ENCODE measurements at places on chromosomes 1 and 21. TPM values are rescaled to one million over a fixed set of nuclear protein-coding genes. Genes with fewer than 3 reads are reported as not detected.

- no peak for DNase-seq
These were observed 10.4 kb downstream of the IFI44L start for GRCh38 chr1:78630600-78630999.

- no peak for DNase-seq
These were observed 20.5 kb upstream of the ST3GAL3 start for GRCh38 chr1:43686801-43687200.

GRCh38 chr21:27043377-27043776 lies 76.5 kb upstream of the ADAMTS5 start:
- DNase-seq: no peak

DNA sequence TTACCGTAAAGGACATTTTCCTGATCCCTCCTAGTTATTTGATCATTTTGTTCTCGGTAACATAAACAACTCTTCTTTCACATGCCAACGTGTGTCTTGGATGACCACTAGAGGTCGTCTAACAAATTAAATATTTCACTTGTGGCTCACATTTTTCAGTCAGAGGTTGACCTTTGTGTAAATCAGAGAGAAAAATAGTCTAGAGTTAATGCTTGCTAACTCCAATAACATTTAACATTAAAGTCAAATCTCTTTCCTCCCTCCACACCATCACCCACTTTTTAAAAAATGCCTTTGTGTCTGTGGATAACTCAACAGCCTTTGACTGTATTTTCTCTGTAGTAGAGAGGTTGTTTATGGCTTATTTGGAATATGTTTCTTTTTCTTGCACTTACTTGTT lies 220.5 kb upstream of the B3GALT2 start:
- DNase-seq: no peak

Gene OLFML2B
- not detected for total RNA-seq

- DNase-seq: no peak
These were observed 90.3 kb downstream of the NID1 start for GRCh38 chr1:235974616-235975015.

Gene TAS1R1
- not detected for total RNA-seq

Gene LCE2B
- total RNA-seq: not detected

Gene NHLH1
- 1.2 TPM for total RNA-seq

- no peak for DNase-seq
These were observed 22.9 kb downstream of the TSHB start for GRCh38 chr1:115052454-115053083.

Gene MAP10
- total RNA-seq: 1.9 TPM

Gene CLCA1
- not detected for total RNA-seq

- DNase-seq: no peak
These were observed 84.9 kb downstream of the KIF14 start for GRCh38 chr1:200535605-200536004.
